GM23338 (cell line): ENCODE measurements at places on chromosomes 1 and 21.

DNA sequence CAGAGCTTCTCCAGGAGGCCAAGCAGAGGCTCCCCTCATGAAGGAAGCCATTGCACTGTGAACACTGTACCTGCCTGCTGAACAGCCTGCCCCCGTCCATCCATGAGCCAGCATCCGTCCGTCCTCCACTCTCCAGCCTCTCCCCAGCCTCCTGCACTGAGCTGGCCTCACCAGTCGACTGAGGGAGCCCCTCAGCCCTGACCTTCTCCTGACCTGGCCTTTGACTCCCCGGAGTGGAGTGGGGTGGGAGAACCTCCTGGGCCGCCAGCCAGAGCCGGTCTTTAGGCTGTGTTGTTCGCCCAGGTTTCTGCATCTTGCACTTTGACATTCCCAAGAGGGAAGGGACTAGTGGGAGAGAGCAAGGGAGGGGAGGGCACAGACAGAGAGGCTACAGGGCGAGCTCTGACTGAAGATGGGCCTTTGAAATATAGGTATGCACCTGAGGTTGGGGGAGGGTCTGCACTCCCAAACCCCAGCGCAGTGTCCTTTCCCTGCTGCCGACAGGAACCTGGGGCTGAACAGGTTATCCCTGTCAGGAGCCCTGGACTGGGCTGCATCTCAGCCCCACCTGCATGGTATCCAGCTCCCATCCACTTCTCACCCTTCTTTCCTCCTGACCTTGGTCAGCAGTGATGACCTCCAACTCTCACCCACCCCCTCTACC, 19.1 kb downstream of the CSF1 start:
- H3K27me3 ChIP-seq = no peaks in the 10 kb centered on the region
- H3K36me3 ChIP-seq = no peaks in the 10 kb centered on the region
- peaks cover 10% of the 10 kb centered on the region; the same call in 1 of the 2 replicates for H3K4me1 ChIP-seq
- DNase-seq = no peak
- H3K4me3 ChIP-seq = no peak overlapping the region

GRCh38 chr1:46013581-46013980, 118.8 kb downstream of the PIK3R3 start:
- peaks cover 7% of the 10 kb centered on the region; the same call in 1 of the 2 replicates for H3K36me3 ChIP-seq
- H3K4me3 ChIP-seq = no peak overlapping the region
- no peak overlapping the region for H3K27ac ChIP-seq
- no peak for DNase-seq

GRCh38 chr1:105326886-105327285, 1577.2 kb downstream of the AMY1C start:
- no peaks in the 10 kb centered on the region for H3K27me3 ChIP-seq
- DNase-seq = no peak
- no peaks in the 10 kb centered on the region for H3K4me1 ChIP-seq
- H3K27ac ChIP-seq = no peak overlapping the region
- no peak overlapping the region for H3K4me3 ChIP-seq

DNA sequence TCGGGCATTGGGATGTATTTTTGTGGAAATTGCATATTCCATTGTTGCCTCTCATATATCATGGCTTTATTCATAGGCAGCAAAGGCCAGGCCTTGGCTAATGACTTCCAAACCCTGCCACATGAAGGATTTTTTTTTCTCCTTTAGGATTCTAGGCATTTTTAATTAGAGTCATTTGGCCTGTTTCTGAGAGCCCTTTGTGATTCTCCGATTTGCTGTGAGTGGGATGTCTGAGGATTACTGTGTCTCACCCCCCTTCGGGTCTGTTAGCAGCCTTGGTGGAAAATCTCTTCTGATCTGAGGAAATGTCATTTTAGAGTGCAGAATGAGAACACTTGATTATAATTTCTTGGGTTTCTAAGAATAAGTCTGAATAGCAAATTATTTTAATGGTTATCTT, 253.5 kb downstream of the NTNG1 start:
- DNase-seq = no peak
- H3K27me3 ChIP-seq = no peaks in the 10 kb centered on the region
- no peak overlapping the region for H3K4me3 ChIP-seq
- H3K36me3 ChIP-seq = no peaks in the 10 kb centered on the region

DNA sequence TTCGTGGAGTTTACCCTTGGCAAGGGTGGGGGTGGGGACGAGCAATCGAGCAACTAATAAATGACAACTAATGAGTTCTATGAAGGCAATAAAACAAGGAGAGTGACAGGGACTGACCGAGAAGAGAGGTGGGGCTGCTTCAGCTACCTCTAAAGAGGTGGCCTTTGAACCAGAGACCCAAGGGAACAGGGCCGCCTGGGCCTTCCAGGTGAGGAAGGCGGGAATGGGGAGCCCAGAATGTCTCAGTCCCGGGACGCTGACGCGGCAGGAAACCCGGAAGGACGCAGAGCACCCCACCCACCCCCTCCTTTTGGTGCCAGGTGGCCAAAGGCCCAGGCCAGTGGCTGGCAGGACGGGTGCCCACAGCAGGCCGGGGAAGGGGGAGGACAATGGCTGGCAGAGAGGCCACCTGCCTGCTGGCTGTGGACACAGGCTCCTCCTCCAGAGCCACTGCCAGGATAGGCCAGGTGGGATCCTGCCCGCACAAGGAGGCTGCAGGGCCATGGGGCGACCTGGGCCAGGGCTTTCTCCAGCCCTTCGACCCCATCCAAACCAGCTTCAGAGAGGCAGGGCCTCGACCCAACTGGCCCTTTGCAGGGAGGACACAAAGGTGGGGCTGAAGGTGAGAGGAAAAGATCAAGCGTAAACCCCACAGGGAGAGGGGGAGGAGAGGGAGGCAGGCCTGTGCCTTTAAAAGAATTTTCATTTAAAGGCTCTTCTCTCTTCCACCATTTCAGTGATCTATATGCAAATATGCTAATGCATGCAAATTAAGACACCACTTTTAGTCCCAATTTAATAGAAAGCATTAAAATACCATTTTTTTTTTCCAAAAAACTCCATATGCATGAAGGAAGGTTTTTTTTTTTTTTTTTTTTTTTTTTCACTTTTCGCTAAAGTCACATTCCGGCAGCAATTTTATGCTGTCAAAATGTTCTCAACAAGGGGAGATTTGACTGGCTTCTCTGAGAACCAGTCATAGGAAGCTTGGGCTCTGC, 58.1 kb downstream of the CASZ1 start:
- peaks cover 30% of the 10 kb centered on the region for H3K4me1 ChIP-seq
- H3K36me3 ChIP-seq = no peaks in the 10 kb centered on the region
- H3K27ac ChIP-seq = no peak overlapping the region; the same call in 1 of the 2 replicates
- H3K4me3 ChIP-seq = no peak overlapping the region
- DNase-seq = peak; percentile 49
